ENCODE measurements at places on chromosomes 4 and X.

GRCh38 chr4:90536408-90536807 is 409.2 kb downstream of the CCSER1 start:
- DNase-seq, result no peak

DNA sequence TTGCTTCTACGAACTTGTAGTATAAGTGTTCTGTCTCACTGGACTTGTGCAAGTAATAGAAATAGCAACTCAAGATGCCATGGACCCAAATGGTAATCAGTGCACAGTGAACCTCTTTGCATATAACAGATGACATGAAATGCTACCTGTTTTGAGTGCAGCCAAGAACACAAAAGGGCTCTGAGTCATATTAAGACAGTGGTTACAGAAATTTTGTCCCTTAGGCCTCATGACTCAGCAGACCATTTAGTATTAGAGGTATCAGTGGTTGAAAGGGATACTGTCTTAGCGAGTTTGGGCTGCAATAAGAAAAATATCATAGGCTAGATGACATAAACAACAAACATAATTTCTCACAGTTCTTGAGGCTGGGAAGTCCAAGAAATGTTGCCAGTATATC is 502.9 kb upstream of the PCDH10 start:
- DNase-seq, result no peak

DNA sequence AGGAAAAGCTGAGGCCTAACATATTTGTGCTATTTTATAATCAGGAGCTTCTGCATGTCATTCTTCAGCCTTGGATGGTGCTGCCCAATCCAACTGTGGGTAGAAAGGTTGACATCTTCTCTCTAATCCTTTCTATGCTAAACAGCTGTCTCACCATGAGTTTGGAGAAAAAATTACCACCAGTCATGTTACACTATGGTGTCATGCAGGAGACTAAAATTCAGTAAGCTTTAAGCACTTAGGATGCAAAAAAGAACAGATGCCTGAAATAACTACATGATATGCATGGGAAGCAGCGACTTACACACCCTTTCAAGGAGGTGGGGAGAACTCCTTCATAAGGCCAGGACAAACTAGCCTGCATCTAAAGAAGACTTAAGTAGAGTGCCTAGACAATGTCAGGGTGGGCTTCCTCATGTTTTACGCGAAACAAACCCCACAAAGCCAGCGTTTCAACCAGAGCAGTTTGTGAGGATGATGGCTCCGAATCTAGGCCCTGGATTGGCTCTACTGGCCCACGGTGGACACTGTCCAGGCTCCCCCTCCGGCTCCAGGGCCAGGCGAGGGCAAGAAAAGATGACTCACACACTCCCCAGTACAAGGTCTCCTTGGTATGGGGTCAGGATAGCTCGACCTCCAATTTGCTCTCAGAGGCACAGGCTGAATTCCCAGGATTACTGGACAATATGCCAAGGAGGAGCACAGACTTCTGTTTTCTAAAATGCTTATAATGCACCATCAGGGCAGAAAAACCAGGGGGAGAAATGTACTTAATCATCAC is 45.1 kb downstream of the STX18 start:
- DNase-seq, result no peak

GRCh38 chr4:121278811-121279368 is 101.9 kb downstream of the QRFPR start:
- no peak for DNase-seq

- no peak for DNase-seq
These were observed 796.6 kb upstream of the POU3F4 start for GRCh38 chrX:82711457-82711856.

- DNase-seq, result no peak
These were observed 1560.0 kb upstream of the TENM3 start for GRCh38 chr4:180683186-180683585.

GRCh38 chr4:52748432-52748831 is 2.8 kb downstream of the ERVMER34-1 start:
- DNase-seq, result no peak

DNA sequence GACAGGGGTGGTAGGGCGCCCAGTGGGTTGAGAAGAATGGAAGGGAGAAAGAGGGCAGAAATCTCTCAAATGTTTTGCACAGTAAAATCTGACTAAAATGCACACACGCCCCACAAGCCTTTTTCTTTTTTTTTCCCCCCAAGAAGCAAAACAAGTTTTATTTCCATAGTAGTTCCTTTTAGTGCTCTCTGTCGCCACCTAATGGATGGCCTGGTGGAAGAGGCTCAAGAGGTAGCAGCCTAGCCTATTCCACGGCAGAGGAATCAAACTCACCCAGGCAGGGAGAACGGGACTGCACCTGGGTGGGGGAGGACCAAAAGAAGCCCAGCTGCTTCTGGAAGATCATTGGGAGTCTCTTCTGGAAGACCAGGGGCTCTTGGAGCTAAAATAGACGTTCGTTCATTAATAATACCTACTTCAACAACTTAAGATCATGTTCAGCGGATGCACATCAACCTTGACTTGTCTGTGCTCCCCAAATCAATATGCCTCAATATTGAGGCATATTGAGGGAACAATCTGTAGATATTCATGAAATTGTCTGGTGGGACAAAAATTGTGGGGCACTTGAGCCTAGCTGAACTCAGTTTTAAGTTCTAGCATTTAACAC is 31.6 kb upstream of the IRAK1 start:
- peak; percentile 73 for DNase-seq

DNA sequence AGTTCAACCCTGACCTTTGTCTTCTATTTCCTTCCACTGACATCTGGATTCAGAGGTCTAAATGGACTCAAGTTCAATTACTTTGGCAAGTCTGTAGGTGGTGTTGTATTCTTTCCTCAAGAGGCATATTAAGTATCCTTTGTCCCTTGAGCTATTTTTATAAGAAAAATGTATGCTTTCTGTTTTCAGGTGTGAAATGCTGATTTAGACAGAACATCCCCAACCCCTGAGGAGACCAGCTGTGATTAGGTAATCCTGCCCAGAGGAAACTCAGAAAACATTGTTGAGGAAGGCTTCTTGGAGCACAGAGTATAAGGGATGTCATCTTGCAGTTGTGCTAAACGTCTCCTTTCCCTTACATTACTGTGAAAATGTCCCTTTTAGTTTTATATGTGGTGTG is 46.6 kb upstream of the EGFL6 start:
- no peak for DNase-seq

DNA sequence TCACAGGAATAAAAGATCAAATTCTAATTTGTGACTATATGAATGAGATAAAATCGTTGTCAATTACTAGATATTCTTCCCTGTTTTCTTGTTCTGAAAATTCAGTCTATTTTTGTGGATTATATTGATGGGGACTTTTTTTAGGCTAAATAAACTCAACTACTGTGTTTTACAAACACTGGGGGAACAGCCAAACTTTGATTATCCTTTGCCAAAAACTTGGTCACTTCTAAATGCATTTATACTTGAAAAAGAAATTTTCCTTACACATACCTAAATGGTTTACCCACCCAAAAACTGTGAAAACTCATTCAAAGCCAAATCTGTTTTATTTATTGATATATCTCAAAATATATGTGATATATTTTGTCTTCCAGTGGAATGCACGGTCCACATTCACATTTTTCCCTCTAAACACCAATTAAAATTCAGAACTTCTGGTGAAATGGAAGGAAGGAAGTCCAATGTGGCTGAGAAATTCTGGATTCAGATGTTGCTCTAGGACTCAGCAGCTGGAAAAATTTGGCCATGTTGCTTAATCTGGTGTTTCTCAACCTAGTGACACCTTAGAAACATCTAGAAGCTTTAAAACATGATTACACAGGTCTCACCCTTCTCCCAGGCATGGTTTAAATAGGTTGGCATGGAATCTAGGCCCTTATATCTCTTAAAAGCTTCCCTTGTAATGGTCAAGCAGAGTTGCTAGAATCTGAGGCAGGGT is 28.6 kb upstream of the ARHGAP24 start:
- DNase-seq, result no peak

GRCh38 chrX:69313617-69314290 is 148.5 kb upstream of the PJA1 start:
- DNase-seq, result no peak

GRCh38 chr4:147996859-147997258 is 265.0 kb downstream of the ARHGAP10 start:
- DNase-seq, result no peak

GRCh38 chrX:128728943-128729342 is 676.7 kb upstream of the ACTRT1 start:
- DNase-seq, result no peak

- no peak for DNase-seq
These were observed 444.7 kb downstream of the IQCM start for GRCh38 chr4:149370785-149371420.

DNA sequence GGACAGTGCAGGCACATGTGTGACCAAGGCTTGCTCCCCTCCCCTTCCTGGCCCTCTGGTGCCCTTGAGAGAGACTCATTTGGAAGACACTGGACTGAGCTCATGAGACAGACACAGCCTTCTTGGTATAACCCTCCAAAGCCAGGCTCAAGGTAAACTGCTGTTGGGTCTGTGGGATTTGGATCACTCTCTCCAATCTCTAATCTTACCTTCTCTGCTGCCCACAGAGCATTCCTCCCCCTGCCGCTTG is 105.0 kb upstream of the MAMLD1 start:
- DNase-seq, result no peak

- peak; percentile 90 for DNase-seq
These were observed at the start of gene CCDC110 for GRCh38 chr4:185471235-185472102. CCDC110 (minus strand) TSS chr4:185471733; CDS start chr4:185471683, 50 bp downstream.

GRCh38 chrX:153448556-153449367 is 2.9 kb upstream of the TREX2 start:
- no peak for DNase-seq

- no peak for DNase-seq
These were observed 9.1 kb downstream of the ARX start for GRCh38 chrX:25006586-25007058.

- DNase-seq, result no peak
These were observed 765.6 kb upstream of the TENM3 start for GRCh38 chr4:181477591-181477990.

GRCh38 chrX:57172544-57172943 is 35.3 kb upstream of the SPIN2A start:
- DNase-seq, result no peak

- no peak for DNase-seq
These were observed 88.0 kb downstream of the ARSF start for GRCh38 chrX:3129256-3129655.

GRCh38 chr4:40238008-40238699 is 41.3 kb downstream of the RHOH start:
- peak; percentile 34 for DNase-seq

- DNase-seq, result no peak
These were observed 740.0 kb upstream of the IGFBP7 start for GRCh38 chr4:57850141-57850540.

- peak; percentile 47 for DNase-seq
These were observed 17.8 kb downstream of the IDS start for GRCh38 chrX:149487292-149487691.

DNA sequence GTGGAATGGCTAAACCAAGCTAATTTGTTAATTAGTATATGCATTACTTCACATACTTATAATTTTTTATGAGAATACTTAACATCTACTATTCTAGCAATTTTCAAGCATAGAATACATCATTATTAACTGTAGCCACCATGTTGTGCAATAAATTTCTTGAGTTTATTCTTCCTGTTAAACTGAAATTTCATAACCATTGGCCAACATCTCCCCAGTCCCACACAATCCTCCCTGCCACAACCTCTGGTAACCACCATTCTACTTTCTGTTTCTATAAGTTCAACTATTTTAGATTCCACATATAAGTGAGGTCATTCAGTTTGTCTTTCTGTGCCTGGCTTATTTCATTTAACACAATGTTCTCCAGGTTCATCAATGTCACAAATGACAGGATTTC is 208.5 kb downstream of the PPP4R3C start:
- no peak for DNase-seq

GRCh38 chrX:112865464-112866025 is 24.9 kb upstream of the AMOT start:
- DNase-seq, result no peak

- DNase-seq, result no peak
These were observed 91.2 kb downstream of the LPAR4 start for GRCh38 chrX:78838709-78839108.

DNA sequence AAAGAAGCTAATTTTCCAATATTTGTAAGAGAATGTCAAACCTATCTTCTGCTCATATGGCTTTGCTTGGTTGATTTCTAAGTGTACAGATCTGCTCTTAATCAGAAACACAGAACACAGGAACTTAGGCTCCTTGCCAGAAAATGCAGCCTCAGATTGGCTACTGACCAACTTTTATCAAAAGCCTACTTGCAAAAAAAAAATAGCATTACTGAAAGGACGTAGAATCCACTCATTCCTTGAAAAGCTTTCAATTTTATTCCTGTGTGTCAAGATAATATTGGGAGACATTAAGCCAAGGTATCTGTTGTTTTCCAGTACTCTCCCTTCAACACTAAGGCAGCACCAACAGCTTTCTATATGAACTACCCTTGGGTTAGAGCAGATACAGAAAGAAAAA is 127.6 kb upstream of the INTU start:
- no peak for DNase-seq

DNA sequence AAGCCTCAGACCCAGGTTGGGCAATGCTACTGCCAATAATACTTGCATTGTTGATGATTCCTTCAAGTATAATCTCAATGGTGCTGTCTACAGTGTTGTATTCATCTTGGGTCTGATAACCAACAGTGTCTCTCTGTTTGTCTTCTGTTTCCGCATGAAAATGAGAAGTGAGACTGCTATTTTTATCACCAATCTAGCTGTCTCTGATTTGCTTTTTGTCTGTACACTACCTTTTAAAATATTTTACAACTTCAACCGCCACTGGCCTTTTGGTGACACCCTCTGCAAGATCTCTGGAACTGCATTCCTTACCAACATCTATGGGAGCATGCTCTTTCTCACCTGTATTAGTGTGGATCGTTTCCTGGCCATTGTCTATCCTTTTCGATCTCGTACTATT is 7.4 kb downstream of the LPAR4 start:
- no peak for DNase-seq
